ENCODE measurements at places on chromosomes 3 and 15.

GRCh38 chr3:166527325-166527724 lies 690.1 kb upstream of the BCHE start:
- no peak for DNase-seq

- no peak for DNase-seq
Observed at GRCh38 chr15:29208352-29208751, 61.3 kb downstream of the NSMCE3 start.

- no peak for DNase-seq
Observed at GRCh38 chr3:147410526-147411237, 1.5 kb downstream of the ZIC1 start.

DNA sequence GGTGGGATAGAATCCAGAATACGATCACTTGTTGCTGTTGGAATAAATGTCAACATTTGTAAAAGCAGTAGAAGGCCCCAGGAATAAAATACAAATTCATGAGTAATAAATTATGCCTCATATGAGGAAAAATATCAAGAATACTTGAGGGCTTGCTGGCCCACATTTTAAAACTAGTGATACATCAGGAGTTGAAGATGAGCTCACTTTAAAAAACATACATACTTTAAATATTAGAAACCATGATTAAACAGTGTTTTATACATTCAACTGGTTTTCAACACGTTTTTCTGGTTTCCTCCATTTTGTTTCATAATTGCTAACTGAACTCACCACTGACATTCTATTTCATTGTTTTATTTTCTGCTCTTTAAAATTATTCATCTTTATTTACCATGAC lies 141.4 kb downstream of the TFG start:
- no peak for DNase-seq

GRCh38 chr15:26260517-26261133 lies 397.5 kb upstream of the ATP10A start:
- peak; percentile 29 for DNase-seq

DNA sequence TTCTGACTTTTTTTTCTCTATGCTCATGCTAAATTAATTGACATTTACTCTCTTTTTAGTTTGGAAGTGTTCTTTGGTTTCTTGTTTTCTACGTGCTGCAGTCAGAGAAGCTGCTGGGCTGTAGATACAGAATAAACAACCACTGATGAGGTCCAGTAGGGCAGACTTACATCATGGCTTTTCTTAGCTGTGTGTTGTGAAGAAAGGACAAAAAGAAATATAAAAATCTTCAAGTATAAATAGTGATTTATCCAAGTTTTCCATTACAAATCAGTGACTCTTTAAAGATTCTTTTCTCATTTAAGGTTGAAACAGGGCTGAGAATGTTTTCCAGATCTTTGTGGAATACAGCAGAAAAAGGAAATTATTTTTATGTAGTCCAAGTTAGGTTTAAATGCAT lies 122.2 kb downstream of the CMSS1 start:
- DNase-seq = no peak

DNA sequence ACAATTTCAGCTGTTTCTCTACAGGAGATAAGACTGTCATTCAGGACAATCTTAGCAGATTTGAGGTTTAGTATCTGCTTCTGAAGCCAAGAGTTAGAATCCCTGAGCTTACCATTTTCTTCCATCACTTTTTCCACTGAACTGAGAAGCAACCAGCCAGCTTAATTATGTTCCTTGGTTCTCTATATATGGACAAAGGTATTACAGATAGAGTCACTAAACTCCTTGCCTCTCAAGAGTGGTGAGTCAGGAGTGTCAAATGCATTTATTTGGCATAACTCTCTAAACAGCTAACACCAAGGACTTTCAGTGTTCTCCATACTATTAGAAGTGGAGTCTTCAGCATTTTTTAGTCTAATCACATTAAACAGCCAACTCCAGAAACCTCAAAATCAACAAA lies 239.3 kb downstream of the ALCAM start:
- DNase-seq = no peak

DNA sequence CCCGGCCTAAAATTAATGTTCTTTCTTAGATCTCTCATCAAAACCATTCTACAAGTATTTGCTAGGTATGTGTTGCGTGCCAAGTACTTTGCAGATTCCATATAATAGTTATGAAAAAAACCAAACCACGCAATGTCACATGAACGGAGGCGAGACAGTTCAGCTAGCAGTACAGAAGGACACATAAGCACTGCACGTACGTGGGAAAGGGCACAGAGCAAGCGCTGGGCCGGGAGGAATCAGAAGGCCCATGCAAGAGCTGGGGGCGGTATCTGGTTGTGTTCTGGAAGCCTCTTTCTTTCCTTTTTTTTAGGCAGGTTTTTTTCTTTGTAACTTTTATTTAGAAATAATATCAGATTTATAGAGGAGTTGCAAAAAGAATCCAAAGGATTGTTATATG lies 11.3 kb downstream of the PDIA5 start:
- DNase-seq = no peak

GRCh38 chr15:76084256-76084655 lies 24.5 kb downstream of the TMEM266 start:
- DNase-seq = no peak

DNA sequence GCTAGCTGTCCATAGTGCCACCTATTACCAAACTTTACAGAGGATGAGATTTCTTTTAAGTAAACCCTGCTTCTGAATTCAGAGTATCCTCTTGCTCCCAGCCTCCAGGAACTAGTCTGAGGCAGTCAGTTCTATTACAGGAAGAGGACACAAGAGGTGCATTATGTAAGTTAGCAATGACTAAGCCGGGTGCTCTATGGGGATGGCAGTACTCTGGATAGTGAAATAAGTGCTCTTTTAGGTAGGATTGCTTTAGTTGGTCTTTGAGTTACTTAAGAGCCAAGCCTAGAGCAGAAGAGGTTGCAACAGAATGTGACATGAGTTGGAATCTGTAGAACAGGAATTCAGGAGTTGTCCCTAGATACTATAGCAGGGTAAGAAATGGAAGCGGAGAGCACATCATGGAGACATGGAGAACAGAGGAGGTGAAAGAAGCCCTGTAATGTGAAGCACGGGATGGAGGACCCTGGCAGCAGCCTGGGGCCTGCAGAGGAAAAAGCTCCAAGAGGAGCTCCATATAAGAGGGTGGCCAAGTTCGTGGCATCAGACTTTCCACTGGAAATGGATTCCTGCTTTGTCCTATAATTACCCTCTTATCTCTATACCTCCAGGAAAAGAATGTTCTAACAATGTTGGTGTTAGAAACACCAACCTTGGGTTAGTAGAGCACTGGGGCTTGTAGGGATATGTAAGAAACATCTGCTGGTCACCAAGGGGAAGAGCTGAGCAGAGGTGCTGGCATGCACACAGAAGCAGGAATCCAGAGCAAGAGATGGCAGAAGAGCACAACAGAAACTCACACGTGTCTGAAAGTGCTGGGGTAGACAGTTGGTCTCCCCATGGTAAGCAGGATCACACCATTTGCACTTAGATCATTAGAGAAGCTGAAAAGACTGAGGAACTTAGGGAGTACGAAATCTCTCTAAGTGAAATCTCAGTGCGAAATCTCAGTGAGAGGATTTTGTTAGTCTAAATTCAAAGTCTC lies 851.1 kb downstream of the FHIT start:
- no peak for DNase-seq

GRCh38 chr3:170695486-170696064 lies 109.7 kb upstream of the SLC7A14 start:
- DNase-seq = no peak

GRCh38 chr3:126968391-126969390 lies 14.2 kb upstream of the PLXNA1 start:
- DNase-seq = no peak

DNA sequence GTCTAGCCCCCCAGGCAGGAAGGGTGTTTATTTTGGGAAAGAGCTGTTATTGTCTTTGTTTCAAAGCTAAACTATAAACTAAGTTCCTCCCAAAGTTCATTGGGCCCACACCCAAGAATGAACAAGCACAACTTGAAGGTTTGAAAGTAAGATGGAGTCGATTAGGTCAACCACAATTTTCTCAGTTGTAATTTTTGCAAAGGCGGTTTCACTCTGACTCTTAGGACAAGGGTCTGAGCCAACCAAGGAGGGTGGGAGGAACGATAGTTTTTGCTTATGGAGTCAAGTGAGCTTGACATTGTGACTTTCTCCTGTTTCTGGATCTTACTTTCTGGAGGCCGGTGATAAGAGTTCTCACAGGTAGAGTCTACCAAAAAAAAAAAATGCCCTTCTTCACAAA lies 5.8 kb upstream of the ZNF770 start:
- peak; percentile 63 for DNase-seq

GRCh38 chr15:55835866-55836265 lies 92.9 kb upstream of the PRTG start:
- DNase-seq = no peak

- DNase-seq = no peak
Observed at GRCh38 chr3:82627733-82628132, 866.3 kb upstream of the GBE1 start.

DNA sequence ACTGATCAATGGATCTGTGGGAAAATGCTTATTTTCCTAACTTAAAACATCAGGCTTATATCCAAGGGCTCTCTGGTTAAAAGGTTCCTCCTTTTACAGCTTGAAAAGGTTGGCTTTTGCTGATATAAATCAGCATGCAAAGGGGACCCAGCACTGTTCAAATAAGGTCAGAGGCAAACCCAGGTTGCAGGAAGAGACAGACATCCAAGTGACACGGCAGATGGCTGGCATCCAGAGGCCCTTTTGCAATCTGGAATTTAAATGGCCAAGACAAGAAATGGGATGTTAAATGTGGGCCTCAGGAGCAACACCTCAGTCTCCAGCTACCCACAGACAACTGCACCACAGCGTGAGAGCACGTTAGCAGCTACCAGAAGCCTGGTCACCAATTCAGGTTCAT lies 6.3 kb downstream of the SH3BP5 start:
- DNase-seq = no peak

DNA sequence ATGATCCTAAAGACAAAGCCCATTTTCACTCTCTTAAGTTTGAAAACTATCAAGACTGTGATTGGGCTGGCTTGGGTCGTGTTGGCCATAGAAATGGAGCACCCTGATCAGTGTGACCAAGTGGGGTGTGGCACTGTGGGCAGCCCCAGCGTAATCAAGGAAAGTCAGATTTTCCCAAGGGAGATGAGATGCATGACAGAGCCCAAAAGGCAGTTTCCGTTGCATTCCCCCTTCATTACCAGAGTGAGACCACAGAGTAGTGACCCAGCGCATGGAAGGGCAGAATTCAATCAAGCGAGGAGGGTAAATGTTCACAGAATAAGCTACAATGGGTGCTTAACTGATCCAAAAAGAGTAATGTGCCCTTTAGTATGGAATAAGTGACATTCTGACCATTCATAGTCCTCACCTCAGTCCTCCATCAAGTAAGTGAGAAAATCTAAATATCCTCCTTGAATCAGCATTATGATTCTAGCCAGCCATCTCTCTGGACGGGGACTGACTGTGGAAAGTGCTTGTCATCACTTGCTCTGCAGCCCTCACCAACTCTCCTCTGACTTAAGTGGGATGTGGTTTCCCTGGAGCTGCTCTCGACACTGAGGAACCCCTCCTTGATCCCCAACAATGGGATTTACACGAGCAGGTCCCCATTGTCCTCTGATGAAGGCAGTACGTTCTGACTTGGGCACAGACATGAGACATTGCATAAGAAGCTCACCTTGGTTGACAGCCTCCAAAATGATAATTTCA lies 430.5 kb downstream of the OCA2 start:
- no peak for DNase-seq

DNA sequence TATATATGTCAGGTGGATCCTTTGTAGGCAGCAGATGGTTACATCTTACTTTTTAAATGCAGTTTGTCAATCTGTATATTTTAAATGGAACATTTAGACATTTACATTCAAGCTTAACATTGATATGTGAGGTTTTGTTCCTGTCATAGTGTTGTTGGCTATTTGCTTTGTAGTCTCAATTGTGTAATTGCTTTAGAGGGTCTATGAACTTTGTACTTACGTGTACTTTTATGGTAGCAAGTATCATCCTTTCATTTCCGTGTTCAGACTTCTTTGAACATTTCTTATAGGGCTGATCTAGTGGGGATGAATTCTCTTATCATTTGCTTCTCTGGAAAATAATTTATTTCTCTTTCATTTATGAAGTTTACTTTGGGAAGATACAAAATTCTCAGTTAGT lies 656.0 kb downstream of the OTOL1 start:
- DNase-seq = no peak

DNA sequence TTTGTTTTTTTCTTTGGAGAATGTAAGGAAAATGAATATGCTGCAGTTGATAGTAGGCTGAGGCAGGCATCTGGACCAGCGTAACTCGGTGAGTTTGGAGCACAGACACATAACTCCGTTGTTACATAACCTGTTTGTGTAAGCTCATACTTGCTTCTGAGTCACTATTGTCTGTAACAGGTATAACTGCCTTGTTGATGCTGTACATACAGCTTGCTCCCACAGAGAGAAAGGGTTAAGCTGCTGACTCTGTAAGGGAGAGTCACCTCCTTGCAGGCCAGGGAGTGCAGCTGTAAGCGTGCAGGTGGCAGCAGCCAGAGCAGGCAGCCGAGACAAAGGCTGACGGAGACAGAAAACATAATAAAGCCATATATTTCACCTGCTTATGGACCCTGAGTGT lies 20.4 kb downstream of the RETNLB start:
- DNase-seq = no peak

DNA sequence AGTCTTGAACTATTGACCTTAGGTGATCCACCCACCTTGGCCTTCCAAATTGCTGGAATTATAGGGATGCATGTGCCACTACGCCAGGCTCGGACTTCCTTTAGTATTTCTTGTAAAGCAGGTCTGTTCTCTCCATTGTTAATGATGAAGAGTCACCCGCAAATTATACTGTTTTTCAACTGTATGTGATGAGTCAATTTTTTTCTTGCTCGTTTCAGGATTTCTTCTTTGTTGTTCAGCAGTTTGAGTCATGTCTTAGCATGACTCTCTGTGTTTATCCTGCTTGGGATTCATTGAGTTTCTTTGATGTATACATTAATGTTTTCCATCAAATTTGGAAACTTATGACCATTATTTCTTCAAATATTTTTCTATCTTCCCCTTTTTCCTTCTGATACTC lies 28.9 kb downstream of the GRAMD1C start:
- no peak for DNase-seq
